ENCODE measurements at places on chromosomes 2 and 18.

DNA sequence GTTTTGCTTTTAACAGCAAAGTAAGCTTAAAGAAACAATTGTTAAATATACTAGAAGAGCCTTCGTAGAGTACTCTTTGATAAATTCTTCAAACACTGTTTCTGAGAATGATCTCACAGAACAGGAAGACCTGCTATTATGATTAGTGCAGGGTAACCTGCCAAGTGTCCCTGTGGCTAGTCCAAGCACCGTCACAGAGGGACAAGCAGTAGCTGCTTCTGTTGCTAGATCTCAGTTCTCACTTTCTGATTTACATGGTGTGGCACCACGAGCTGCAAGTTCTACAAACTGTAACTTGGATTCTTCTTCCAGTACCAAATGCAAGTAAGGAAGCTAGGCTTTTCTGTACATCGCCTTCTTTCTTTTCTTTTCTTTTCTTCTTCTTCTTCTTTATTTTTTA lies 121.5 kb downstream of the PIEZO2 start:
- DNase-seq: no peak

- no peak for DNase-seq
Measured at GRCh38 chr2:3128786-3129185, 248.8 kb downstream of the EIPR1 start.

DNA sequence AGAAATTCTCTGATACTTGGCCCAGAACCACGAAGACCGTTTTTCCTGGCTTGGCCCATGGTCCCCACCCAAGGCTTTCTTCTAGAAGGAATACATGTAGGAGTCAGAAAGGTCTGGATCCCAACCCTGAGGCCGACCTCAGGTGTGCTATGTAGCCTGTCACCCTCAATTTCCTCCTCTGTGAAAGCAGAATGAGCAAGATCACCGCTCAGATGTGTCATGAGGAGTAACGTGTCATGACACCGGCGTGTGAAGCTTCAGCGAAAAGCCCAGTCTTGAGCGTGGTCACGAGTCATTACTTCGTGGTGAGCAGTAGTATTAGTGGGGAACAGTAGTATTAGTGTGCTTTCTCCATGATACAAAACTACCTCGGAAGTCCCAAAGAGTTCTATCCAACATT lies 103.4 kb downstream of the ALPK2 start:
- DNase-seq: no peak

DNA sequence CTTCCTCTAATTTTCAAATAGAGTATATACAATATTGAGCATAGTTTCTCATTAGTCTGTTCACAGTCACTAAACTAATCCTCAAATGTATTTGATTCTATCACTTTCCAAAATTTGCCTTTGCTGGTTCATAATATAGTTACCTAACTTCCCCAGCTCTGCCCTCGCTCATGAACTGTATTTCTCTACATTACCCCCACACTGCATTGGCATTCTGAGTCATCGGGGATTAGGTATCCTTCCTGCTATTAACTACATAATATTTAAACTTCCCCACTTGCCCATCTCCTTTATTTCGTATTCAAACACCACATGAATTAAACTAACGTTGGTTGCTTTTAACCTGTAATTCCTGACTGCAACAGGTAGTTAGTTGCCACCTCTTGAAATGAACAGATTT lies 14.8 kb upstream of the CLASP1 start:
- no peak for DNase-seq

- DNase-seq: no peak
Measured at GRCh38 chr18:49744376-49745008, 68.8 kb downstream of the ACAA2 start.

DNA sequence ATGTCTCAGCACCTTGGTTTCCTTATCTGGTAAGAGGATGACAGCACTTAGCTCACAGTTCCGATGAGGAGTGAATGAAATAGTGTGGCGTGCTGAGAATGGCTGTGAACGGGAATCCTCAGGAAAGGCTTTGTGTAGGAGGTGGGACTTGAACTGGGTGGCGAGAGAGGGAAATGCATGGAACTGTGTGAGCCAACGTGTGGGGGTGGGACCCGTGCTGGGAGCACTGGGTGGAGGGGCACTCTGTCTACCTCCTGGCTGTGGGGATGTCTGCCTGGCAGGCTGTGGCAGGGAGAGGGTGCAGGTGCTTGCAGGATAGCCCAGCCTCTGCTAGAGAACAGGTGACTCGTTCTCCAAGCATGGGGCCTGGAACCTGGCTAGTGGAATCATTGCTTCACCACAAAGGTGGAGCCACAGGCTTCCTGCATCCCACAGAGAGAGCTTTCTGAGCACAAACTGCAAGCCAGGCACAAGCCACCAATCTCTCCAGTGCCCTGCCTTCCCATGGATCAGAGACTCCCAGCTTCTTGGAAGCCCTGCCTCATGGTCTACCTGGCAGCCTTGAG lies 145.2 kb downstream of the CELF4 start:
- no peak for DNase-seq

DNA sequence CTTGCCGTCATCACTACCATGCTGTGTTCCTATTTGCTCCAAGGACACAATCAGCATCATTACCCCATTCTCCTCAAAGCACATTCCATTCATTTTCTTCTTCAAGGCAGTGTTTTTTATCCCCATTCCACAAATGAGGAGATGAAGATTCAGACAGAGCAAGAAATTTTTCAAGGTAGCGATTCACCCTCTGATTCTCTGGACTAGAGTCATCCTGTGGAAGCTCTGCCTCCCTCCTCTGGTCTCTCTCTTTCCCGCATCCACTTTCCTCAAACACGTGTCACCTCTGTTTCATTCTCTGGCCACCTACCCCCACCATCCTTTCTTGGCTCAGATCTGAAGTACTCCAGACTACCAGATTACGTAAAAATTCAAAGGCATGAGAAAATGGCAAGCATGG lies 297.9 kb downstream of the SOX11 start:
- no peak for DNase-seq

GRCh38 chr2:24559473-24560113 lies 68.5 kb downstream of the NCOA1 start:
- no peak for DNase-seq

GRCh38 chr2:83916559-83916958 lies 542.5 kb downstream of the SUCLG1 start:
- DNase-seq: no peak

DNA sequence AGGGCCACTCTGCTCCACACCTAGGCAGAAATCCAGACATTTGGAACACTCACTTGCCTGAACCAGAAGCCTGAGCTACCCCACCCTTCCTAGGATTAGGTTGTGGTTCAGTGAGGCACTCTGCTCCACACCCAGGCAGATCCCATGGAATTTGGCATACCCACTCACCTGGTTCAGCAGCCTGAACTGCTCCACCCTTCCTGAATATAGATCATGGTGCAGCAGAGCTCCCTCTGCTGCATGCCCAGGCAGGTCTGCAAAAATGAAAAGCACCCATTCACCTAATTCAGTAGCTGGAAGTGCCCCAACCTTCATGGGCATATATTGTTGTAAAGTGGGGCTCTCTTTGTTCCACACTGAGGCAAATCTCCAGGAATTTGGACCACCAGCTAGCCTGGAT lies 185.1 kb upstream of the CNTNAP5 start:
- no peak for DNase-seq

GRCh38 chr2:128452536-128453530 lies 134.2 kb upstream of the HS6ST1 start:
- DNase-seq: no peak

DNA sequence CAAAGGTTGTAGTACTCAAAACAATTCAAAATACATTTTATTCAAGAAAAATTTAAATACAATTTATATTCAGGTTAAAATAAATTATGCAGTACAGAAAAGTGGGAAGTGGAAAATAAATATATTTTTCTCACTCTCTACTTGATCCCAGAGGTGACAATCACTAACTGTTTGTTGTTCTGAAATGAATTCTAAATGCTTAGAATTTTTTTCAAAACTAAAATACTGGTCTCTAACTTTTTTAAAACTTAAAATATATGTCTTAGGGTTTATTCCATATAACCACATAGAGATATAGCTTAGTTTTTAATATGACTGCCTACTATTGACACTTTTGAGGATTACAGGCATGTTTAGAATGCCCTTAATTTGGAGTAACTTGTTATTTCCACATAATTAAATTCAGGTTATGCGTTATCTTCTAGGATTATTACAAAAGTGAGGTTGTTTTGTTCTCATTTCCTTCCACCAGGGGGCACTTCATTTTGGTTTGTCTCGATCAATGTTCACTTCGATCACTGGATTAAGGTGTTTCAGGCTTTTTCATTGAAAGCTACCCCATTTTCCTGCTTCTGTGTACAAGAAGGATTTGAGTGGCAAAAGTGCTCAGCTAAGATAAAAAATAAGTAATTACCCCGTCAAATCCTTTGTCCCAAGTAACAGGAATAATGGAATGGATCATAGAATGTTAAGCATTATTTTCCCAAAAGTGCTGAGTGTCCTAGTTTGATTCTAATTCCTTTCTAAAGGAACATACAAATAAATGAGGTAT lies 27.1 kb upstream of the TFPI start:
- no peak for DNase-seq

GRCh38 chr2:135162786-135163185 lies 110.7 kb downstream of the RAB3GAP1 start:
- DNase-seq: no peak

- DNase-seq: no peak
Measured at GRCh38 chr18:8314124-8314523, 295.1 kb upstream of the RAB12 start.

- no peak for DNase-seq
Measured at GRCh38 chr2:20300656-20301055, 50.0 kb downstream of the PUM2 start.

DNA sequence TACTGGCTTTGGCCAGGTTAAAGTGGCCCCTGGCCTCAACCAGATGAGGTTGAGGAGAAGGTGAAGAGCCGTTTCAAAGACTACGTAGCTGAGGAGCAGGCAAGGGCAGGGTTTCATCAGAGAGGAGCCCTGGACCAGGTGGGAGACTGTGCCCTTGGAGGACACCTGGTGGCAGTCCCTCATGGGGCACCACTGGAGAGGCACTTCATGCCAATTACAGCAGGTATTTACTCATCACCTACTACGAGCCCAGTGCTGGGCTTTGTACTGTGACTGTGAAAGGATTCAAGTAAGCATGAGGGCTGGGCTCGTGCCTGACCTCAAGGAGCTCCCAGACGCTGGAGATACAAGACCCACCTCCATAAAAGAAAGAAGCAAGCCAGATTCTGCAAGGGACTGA lies 37.6 kb downstream of the SMAD7 start:
- peak; percentile 74 for DNase-seq

- DNase-seq: no peak
Measured at GRCh38 chr2:45860136-45861121, 209.0 kb downstream of the PRKCE start.

GRCh38 chr18:13913205-13913604 lies 2.1 kb downstream of the MC2R start:
- DNase-seq: no peak

- DNase-seq: no peak
Measured at GRCh38 chr2:102540882-102541281, 67.9 kb downstream of the SLC9A4 start.

- DNase-seq: no peak
Measured at GRCh38 chr2:65864619-65865018, 432.2 kb upstream of the SPRED2 start.

GRCh38 chr18:42025974-42026625 lies 71.1 kb downstream of the PIK3C3 start:
- no peak for DNase-seq

- peak; percentile 77 for DNase-seq
Measured at GRCh38 chr2:120312860-120313694, 32.9 kb upstream of the INHBB start.

DNA sequence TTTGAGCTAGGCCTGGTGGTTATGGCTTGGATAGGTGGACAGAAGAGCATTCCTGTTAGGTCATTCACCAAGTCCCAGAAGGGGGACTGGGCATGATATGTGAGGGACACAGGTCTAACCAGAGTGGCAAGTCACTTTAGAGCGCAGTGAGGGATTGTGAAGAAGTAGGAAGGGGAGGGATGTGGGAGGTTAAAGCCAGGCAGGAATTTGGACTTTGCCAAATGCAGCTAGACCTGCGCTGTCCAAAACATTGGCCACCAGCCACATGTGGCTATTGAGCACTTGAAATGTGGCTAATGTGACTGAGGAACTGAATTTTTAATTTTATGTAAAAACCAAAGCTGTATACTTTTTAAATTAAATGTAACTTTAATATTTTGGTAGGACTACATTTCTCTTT lies 23.7 kb downstream of the GCKR start:
- DNase-seq: no peak

GRCh38 chr18:32634876-32635431 lies 137.9 kb downstream of the KLHL14 start:
- no peak for DNase-seq

- peak; percentile 7 for DNase-seq
Measured at GRCh38 chr18:43620936-43621335, 343.6 kb upstream of the SYT4 start.

DNA sequence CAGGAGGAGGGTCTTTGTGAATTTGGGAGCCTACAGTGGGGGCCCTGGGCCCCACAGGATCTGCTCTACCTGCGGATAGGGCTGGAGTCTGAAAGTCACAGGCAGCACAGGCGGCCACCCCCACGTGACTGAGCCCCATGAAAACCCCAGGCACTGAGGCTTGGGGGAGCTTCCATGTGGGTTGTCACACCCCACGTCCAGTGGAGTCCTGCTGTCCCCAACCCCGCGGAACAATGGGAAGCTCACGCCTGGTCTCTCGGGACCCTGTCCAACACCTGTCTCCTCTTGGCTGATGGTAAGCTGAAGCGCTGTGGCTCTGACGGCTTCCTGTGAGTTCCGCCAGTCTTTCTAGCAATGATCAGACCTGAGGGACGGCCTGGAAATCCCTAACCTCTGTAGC lies 85.8 kb downstream of the PTGR3 start:
- DNase-seq: no peak

All from CD4-positive, alpha-beta T cell treated with Interferon alpha-2 for 1 hour (primary cell).